T-helper 17 cell (primary cell): ENCODE measurements at places on chromosomes 6 and 20. TPM values are rescaled to one million over a fixed set of nuclear protein-coding genes. Genes with fewer than 3 reads are reported as not detected.
A peak's percentile ranks its signal among the peaks of the same experiment; 100 is the strongest.

DNMT3B gene
- 0.34 TPM for total RNA-seq

SUMO4 gene
- 11.4 TPM for total RNA-seq

TDP2 gene
- 42.0 TPM for total RNA-seq

DNA sequence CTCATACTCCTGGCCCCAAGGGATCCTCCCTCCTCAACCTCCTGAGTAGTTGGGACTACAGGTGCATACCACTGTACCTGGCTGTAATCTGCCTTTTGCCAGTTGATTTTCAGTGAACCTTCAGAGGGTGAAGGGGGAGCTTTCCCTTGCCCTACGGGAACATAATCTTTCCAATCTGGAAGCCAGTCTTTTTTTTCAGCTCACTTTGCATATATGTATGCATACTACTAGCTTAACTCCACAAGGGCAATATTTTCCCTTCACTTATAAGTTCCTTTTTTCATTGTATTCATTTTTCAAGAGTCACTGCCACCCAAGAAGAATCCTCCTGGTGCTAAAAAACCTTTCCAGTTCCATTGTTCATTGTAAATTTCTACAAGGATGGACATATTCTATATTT lies 53.4 kb upstream of the GCM1 start:
- no peaks in the 10 kb centered on the region for H3K36me3 ChIP-seq
- DNase-seq = no peak
- H3K4me3 ChIP-seq = no peak overlapping the region
- H3K27me3 ChIP-seq = no peaks in the 10 kb centered on the region

DNA sequence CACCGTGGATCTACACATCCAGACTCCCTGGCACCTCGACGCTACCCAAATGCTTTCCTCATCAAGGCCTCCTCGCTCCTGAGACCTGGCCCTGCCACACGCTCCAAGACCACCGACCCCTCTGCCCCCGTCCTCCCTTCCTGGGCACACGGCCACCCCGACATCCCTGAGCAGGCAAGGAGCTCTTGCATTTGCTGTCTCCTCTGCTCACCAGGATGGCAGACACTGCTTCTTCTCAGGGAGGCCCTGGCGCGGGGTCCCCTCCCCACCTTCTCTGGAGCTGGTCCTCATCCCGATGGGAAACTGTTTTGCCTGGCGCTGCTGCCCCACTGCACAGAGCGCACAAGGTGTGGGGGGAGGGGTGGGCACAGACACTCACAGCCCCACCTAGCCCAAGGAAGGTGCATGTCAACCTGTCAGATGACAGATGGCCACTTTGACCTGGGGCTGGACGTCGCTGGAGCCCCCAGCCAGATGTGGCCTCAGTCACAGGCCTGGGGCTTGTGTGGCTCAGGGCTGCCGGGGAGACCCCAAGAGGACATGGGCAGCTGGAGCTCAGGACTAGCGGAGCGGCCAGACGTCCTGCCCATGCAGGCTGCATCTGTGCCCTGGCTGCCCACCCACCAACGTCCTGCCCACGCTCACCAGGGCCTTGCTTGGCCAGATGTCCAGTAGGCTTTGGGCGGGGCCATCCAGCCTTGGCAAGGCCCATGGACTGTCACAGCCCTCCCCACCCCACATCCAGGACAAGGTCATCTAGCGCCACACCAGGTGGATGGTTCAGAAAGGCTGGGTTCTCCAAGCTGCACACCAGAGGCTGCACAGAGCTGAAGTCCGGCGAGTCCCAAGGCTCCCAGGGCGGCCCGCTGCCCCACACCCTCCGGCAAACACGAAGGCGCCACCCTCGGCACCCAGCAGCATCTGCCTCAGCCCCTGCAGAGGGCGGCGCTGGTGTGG lies 6.2 kb upstream of the KCNQ2 start:
- peaks cover 74% of the 10 kb centered on the region for H3K27me3 ChIP-seq
- H3K27ac ChIP-seq = no peak overlapping the region

DNA sequence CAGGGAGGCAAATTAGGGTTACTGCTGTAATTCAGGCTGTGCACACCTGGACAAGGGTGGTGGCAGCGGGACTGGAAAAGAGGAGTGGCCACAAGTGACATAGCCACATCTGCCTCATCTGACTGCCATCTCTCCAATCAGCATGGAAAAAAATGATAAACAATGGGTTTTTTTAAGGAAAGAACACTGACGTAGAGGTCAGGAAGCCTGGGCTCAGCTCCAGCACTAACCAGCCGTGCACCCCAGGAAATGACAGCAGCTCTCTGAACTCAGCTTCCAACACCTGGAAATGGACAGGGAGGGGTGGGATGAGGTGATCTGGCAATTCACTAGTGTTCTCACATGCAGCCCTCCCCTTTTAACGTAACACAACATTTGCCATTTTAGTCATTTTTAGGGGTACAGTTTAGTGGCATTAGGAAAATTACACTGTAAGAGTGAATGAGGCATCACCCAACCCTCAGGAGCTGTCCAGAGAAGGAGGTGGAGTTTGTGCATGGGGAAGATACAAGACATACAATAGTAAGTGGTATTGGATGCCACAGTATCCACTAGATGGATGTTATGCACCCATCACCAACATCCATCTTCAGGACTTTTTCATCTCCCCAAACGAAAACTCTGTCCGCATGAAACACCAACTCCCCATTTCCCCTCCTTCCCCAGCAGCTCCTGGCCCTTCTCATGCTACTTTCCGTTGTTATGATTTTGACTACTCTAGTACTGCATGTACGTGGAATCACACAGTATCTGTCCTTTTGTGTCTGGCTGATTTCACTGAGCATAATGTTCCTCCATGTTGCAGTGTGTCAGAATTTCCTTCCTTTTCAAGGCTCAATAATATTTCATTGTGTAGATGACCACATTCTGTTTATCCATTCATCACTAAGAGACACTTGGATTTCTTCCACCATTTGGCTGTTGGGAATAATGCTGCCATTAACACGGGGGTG lies 215.5 kb upstream of the ECI2 start:
- DNase-seq = no peak
- no peak overlapping the region for H3K27ac ChIP-seq
- peaks cover 2% of the 10 kb centered on the region for H3K4me1 ChIP-seq
- peaks cover 26% of the 10 kb centered on the region for H3K27me3 ChIP-seq

DNA sequence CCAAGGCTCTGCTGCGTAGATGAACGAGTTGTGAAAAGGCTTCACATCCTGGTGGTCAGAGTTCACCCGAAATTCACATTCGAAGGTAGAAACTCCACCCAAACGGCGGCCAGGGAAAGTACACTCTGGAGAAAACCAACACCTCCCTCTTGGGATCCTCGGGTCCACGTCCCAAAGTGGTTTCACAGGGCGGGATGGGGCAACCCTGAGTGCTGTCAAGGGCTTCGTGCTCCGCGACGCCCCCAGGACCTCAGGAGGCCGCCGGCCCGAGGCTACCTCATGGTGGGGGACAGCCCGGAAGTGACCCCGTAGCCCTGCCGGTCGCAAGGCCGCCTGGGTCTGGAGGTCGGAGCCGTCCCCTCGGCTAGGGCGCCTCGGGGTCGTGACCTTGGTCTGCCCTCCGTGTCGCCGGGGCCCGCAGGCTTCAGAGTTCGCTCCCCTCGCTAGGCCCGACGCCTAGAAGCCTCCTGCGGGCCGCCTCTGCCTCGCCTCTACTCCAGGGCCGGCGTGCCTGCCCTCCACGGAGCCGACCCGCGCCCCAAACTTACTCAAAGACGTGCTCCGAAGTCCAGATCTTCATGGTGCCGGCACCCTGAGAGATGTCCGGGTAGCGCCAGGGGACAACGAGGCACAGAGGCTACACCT lies at the start of gene PRELID3B:
PRELID3B (minus strand) TSS at position 636 of the 645 bp plus-strand sequence; CDS start at position 580, 56 bp downstream.
- H3K27me3 ChIP-seq = no peaks in the 10 kb centered on the region
- peak; percentile 21 for DNase-seq
- peak within 1 kb of the TSS; percentile 90 for H3K4me3 ChIP-seq
- peak within 1 kb of the TSS; percentile 92 for H3K27ac ChIP-seq
- H3K4me1 ChIP-seq = peaks cover 38% of the 10 kb centered on the region

GRCh38 chr6:42777126-42777822 lies 4.6 kb upstream of the BICRAL start:
- H3K4me3 ChIP-seq = peak overlapping the region; percentile 19
- H3K27ac ChIP-seq = peak overlapping the region; percentile 100
- H3K36me3 ChIP-seq = no peaks in the 10 kb centered on the region
- no peaks in the 10 kb centered on the region for H3K27me3 ChIP-seq

DNA sequence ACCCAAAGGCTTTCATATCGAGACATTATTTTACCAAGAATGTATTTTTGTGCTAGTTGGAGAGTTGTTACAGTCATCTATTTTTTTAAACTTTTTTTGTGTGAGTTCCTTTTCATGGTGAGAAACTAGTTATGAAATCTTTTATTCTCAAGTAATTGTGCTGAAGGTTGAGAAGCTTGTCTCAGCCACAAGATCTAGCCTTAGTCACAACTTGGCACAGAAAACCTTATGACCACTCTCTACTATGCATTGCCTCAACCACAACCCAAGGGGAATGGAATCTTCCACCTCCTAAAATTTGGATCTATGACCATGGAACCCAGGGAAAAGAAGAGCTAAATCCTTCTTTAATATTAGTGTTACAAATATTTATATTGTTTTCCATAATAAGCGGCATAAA lies 58.5 kb downstream of the HS3ST5 start:
- DNase-seq = no peak
- no peak overlapping the region for H3K27ac ChIP-seq
- H3K4me3 ChIP-seq = no peak overlapping the region
- no peaks in the 10 kb centered on the region for H3K4me1 ChIP-seq

DNA sequence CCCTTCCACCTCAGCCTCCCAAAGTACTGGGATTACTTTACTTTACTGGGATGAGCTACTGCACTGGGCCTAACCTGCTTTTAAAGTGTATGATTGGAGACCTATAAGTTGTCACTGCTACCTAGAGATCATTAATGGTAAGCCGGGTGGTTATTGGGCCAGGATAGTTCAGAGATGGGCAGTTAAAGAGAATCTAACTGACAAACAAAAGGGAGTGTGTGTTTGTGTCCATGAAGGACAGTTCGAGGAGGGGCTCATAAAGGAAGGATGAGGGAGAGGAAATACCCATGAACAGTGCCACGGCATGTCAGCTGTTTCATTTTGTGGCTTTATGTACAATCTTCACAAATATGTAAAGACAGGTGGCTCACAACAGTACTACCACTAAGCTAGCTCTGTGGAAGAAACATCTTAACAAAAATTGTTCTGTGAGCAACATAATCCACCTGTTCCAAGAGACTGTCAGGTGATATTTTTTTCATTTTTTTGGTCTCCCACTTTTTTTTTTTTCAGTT lies 69.7 kb upstream of the FAM8A1 start:
- no peak for DNase-seq
- H3K4me3 ChIP-seq = no peak overlapping the region
- H3K36me3 ChIP-seq = no peaks in the 10 kb centered on the region
- H3K27me3 ChIP-seq = peaks cover 28% of the 10 kb centered on the region

DNA sequence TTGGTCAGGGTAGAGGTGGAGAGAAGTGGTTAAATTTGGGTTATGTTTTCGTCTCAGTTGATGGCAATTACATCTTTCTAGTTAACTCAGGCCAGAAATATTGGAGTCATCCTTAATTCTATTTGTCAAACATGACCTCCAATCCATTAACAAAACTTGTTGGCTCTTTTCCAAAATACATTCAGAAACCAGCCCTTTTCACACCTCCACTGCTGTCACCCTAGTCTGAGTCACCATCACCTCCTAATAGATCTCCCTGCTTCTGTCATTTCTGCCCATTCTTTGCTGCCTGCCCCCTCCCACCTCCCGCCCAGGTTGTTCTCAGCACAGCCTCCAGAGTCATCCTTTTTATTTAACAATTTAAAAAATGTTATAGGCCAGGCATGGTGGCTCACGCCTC lies 3.0 kb upstream of the ABCF1 start:
- H3K36me3 ChIP-seq = peaks cover 6% of the 10 kb centered on the region
- no peak for DNase-seq
- H3K27me3 ChIP-seq = no peaks in the 10 kb centered on the region
- peaks cover 42% of the 10 kb centered on the region for H3K4me1 ChIP-seq
- no peak overlapping the region for H3K27ac ChIP-seq
